ENCODE measurements at places on chromosomes 16 and 17.
A peak's percentile ranks its signal among the peaks of the same experiment; 100 is the strongest.

GRCh38 chr16:23448392-23448791 lies 4.6 kb downstream of the COG7 start:
- no peak for DNase-seq

DNA sequence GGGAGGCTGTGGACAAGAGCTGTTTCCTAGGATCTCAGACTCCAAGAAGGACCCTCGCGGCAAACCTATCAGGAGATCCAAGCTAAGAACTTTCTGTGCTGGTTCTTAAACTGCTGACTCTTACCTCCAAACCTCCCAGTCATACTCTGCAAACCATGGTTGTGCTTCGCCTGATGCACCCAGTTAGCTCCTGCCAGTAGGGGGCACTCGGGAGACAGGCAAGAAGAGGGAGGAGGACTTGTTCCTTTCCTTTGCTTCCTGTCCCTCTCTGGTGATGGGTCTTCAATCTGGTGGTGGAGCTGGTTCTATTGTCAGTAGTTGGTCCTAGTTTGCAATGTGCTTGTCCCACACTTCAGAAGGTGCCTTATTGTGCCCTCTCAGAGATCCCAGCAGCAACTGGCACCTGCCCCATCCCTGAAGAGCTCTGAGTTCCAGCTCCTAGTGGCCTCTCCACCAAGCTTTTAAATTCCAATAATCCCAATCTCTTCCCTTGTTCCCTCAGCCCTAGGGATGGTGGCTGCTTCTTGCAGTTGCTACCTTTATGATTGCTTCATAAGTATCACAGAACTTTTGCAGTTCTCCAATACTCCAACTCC lies 113.5 kb upstream of the RPL38 start:
- DNase-seq: peak; percentile 63

DNA sequence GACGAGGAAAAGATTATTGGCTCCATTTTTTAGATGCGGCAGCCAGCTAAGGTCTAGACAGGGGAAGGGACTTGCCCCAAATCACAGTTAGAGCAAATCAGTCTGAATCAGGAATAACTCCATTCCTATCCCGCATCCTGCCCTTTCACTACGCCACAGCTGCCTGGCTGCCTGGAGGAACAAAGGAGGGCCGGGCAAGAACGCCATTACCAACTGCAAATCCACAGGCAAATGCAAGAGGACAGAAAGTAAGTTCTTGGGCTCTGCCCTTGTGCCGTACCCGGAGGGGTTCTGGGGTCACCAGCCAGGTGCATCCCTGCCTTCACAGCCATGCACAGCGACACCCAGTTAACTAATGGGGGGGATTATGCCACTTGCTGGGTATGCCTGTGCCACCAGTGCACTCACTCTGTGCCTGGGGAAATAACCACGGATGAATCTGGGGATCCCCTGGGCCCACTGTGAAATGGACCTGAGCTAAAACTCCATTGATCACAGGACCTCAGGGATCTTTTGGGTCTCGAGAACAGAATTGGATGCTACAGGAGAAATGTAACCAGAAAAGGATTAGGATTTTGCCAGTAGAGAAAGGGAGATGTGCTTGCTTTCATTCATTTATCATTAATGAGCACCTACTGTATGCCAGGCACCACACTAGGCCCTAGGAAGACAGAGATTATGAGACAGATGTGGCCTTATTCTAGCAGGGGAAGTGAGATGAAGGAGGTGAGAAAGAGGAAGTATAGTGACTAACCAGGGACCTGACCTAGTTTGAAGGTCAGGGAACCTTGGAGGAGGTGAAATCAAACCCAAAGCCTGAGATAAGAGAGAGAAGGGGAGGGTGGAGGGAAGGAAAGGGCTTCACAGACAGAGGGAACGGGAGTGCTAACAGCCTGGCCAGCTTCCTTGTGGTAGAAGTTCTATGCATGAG lies 17.7 kb downstream of the BCL7C start:
- DNase-seq: peak; percentile 55

- DNase-seq: no peak
These were observed 102.2 kb downstream of the AATF start for GRCh38 chr17:37050920-37051319.

DNA sequence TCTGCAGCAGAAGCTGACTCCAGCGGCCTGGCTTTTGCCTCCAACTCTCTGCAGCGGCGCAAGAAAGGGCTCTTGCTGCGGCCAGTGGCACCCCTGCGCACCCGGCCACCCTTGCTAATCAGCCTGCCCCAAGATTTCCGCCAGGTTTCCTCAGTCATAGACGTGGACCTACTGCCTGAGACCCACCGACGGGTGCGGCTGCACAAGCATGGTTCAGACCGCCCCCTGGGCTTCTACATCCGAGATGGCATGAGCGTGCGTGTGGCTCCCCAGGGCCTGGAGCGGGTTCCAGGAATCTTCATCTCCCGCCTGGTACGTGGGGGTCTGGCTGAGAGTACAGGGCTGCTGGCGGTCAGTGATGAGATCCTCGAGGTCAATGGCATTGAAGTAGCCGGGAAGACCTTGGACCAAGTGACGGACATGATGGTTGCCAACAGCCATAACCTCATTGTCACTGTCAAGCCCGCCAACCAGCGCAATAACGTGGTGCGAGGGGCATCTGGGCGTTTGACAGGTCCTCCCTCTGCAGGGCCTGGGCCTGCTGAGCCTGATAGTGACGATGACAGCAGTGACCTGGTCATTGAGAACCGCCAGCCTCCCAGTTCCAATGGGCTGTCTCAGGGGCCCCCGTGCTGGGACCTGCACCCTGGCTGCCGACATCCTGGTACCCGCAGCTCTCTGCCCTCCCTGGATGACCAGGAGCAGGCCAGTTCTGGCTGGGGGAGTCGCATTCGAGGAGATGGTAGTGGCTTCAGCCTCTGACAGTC lies 1.3 kb downstream of the PARD6A start:
- no peak for DNase-seq

DNA sequence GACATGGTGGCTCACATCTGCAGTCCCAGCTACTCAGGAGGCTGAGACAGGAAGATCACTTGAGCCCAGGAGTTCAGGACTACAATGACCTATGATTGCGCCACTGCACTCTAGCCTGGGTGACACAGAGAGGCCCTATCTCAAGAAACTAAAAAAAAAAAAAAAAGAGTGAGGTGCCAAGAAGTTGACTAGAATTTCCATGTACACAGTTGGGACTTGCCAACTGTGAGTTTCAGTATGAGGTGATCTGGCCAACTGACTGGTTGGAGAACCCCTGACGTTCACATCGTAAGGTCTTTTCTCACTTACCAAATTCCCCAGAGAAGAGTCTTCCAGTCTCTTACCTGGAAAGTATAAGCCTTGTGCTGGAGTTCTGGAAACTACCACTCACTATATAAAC lies 3.1 kb upstream of the MED11 start:
- no peak for DNase-seq

Measured in SK-N-SH (cell line).